ENCODE measurements at places on chromosomes 13 and 19.

DNA sequence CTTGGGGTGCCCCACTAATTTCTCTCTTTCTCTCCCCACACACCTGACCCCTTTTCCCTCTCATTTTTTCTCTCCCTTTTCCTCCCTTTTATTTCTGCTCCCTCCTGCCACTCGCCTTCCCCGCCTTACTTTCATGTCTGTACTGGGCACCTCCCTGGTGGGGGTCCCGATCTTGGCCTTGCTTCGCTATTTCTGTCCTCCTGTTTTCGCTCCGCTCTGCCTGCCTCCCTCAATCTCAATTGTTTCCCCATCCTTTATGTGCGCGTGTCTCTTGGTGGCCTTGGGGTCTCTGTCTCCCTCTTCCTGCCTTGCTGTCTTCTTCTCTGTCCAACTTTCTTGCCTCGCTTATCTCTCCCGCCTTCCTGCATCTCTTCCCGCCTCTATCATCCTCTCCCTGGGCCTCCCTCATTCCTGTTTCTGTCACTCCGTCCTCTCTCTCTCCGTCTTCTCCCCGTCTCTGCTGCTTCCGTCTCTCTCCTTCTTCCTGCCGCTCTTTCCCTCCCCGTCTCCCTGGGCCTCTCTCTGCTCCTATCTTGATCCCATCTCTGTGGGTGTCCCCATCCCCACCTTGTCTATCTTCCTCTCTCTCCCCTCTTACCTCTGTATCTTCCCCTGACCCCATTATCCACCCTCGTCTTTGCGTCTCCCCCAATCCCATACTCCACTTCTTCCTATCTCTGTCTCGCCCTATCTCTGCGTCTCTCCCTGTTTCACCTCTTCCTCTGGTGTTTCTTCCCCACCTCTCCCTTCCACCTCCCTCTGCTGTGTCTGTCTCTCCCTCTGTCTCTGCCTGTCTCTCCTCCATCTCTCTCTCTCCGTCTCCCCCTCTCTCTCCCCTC is 4.0 kb downstream of the GRIN2D start:
- DNase-seq, result no peak

- DNase-seq, result no peak
Measured at GRCh38 chr13:41995946-41996345, 35.0 kb upstream of the VWA8 start.

GRCh38 chr13:68027306-68027705 is 797.2 kb upstream of the PCDH9 start:
- no peak for DNase-seq

DNA sequence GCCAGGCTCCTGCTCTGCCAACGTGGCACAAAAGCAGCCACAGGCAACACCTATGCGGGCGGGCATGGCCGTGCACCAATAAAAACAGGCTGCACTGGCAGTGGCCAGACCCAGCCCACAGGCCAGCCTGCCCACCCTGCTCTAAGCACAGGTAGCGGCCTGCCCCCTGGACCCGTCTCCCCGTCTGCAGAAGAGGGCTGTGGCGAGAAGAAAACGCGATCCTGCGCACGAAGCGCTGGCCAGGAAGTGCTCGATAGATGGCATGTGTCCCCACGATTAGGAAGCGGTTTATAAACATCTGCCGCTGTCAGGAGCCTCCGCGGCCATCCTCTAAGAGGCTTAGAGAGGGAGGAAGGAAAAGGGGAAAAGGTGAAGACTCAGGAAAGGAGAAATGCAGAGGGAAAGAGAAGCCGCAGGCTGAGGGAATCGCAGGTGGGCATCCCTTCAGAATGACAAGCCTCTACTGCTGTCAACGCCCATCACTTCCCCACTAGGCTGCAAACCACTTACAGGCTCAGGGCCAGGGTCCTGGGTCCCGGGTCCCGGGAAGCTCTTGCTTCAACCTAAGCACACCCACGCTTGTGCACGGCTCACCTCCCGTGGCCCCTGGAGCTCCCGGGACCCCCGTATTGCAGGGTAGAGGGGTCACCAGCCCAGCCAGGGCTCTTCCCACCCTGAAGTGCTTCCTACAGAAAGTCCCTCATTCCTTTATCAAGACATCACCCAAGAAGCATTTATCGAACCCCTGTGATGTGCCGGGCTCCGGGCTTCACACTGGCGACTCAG is 10.5 kb downstream of the MLLT1 start:
- no peak for DNase-seq

- DNase-seq, result no peak
Measured at GRCh38 chr19:54311486-54311885, 1.5 kb downstream of the LILRA5 start.

DNA sequence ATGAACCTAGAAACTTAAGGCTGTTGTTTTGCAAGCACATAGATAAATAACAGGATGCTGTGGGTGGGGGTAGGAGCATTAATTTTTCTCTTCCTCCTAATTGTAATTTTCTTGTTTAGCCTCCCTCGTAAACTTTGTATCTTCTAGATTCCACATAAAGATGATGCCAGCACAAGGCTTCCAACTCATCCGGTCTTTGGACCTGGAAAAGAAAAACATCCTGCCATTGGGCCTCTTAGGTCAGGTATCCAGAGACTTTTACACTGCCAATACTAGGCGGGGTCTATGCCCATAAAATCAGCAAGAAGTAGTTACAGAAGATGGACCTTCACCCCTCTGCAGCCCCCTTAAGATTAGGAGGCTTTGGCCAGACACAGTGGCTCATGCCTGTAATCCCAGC is 35.4 kb upstream of the KPNA3 start:
- no peak for DNase-seq

- DNase-seq, result no peak
Measured at GRCh38 chr13:104295537-104295936, 1229.3 kb upstream of the SLC10A2 start.

GRCh38 chr13:66139250-66139649 is 1090.9 kb downstream of the PCDH9 start:
- no peak for DNase-seq

- DNase-seq, result no peak
Measured at GRCh38 chr19:18009412-18010066, 1.6 kb downstream of the ARRDC2 start.

All from stimulated activated CD8-positive, alpha-beta memory T cell treated with anti-CD3 and anti-CD28 coated beads, Interleukin-15, amount 100 ng/mL, for 1 hour (primary cell).